CD4-positive, alpha-beta memory T cell (primary cell): ENCODE measurements at places on chromosomes 13 and 19. TPM values are rescaled to one million over a fixed set of nuclear protein-coding genes. Genes with fewer than 3 reads are reported as not detected.

DNA sequence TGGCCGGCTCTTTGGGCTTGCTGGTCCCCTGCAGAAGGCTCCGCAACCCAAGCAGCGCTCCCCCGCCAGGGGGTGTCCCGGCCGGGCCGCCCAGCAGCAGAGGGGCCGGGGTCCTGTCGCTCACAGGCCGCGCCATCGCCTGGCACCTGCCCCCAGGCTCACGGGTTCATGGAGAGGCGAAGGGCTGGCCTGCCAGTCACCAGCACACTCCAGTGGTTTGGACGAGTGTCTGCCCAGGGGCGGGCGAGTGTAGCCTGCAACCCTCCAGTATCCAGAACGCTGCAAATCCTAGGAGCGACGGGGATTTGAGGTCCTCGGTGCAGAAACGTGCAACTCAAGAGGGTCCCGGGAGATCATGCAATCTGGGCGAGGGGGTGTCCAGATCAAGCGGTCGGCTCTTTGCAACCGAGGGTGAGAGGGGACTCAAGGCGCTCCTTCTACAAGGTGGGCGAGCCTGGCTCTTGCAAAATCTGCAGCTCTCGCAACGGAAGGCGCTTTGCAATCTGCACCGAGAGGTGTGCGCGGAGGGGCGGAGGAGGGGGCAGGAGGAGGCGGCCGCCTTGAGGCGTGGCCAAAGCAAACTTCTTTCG lies at the start of gene DBP:
Gene DBP, minus strand, starts transcription at position 521 of the 590 bp plus-strand sequence. Its CDS starts 385 bp downstream, at position 136.
- no peak for DNase-seq

DNA sequence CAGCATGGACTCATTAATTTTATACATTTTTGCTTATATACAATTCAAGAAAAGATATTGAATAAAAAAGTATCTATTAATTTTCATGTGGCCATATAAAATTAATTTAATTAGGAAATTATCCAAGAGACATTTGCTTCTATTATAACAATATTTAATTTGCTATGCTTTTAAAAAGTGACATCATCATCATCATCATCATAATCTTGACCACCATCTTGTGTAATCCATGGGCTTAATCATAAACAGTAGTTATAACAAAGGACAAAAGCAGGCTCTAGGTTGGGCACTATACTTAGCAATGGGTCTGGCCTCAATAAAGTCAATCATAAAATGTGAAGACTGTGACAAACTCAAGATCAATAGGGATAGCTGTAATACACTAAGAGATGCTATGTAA lies 1031.6 kb downstream of the SLITRK1 start:
- DNase-seq = no peak

DNA sequence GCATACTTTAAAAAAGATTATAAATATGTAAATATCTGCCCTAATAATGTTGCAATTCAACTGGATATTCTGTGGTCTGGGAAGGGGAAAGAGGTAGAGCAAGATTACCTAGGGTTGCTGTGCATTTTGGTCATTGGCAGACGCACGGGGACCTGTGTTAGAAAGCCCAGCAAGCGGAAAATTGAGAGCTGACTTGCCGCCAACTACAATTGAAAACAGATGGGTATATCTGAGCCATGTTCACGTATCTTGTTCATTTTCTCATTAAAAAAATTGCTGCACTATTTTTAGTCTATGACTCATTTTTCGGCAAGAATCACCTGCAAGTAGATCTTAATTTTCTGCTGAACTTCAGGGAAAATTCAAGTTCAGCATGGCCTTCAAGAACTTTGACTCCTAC lies 308.5 kb upstream of the TMTC4 start:
- DNase-seq = no peak

- no peak for DNase-seq
These were observed 13.6 kb upstream of the FBXO17 start for GRCh38 chr19:38989066-38989605.

DNA sequence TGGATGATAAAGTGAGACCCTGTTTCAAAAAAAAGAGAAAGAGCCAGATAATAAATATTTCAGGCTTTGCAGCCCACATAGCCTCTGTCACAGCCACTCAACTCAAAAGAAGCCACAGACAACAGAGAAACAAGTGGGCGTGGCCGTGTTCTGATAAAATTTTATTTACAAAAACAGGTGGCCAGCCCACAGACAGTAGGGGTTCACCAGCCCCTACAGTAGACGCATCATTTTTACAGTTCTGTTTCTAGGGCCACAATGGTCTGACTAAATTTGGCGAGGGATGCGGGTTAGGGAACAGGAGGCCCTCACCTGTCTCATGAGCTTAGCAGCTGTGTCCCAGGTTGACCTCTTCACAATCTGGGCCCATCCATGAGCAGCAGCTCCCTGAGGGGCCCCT lies 59.5 kb downstream of the ARHGEF18 start:
- DNase-seq = no peak

DNA sequence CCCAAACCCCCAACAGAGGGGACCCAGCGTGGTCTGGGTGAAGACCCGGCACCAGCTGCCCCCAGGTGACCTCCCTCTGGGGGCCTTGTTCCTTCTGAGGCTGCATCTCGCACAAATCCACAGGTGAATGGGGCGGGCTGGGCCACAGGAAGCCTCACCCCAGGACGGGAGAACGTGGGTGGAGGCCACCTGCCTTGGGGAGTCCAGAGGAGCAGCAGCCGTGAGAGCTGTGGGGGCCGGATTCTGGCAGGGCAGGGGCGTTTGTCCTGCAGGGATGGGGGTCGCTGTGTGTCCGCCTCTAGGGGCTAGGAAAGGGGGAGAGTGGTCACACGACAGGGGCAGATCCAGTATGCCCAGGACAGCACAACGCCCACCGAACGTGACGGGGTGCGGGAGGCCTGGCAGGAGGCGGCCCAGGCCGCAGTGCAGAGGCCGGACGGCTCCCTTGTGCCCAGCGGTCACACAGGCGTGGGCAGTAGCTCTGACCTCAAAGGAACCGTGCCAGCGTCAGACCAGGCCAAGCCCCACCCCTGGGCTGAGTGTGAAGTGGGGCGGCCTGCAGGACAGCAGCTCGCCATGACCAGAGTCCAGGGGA lies 6.7 kb downstream of the POLR2E start:
- no peak for DNase-seq

- no peak for DNase-seq
These were observed 320.2 kb downstream of the TBC1D4 start for GRCh38 chr13:75161804-75162203.

The SERTM1 gene
- total RNA-seq = not detected

The INAFM1 gene
- 16.7 TPM for total RNA-seq

The CYP4F8 gene
- total RNA-seq = not detected

The DAND5 gene
- not detected for total RNA-seq
